Prostate gland (tissue), 2 donors: ENCODE measurements at places on chromosomes 4 and X.

DNA sequence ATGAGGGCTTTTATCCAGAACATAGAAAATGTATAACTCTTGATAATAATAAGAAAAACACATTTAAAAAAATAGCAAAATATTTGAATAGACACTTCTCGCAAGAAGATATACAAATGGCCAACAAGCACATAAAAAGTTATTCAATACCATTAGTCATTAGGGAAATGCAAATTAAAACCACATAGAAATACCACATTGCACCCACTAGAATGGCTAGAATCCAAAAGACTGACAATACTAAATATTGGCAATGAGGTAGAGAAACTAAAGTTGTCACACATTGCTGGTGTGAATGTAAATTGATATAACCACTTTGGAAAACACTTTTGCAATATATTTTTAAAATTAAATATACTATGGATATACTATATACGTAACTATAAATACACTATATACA, 754.3 kb upstream of the MAGEB2 start:
- H3K4me1 ChIP-seq = no peaks in the 10 kb centered on the region
- H3K27me3 ChIP-seq = no peaks in the 10 kb centered on the region

GRCh38 chr4:8341691-8342090, 72.1 kb downstream of the HTRA3 start:
- no peak overlapping the region for H3K27ac ChIP-seq
- no peaks in the 10 kb centered on the region for H3K4me1 ChIP-seq
- no peak overlapping the region for H3K4me3 ChIP-seq
- DNase-seq = no peak
- no peaks in the 10 kb centered on the region for H3K36me3 ChIP-seq

DNA sequence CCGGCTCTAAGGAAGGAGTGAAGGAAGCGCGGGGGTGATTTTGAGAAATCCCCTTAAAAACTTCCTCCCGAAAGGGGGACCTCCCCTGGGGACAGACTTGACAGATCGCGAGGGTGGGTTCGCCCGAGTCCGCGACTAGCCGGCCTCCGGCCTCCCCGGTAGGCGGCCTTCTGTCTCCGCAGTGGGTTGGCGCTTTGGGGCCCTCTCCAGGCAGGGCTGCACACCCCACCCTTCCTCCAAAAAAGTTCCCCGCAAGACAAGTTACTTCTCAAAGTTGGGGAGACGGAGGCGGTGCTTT, 24.8 kb downstream of the HOPX start:
- peak overlapping the region; percentile 66 for H3K27ac ChIP-seq
- peaks cover 8% of the 10 kb centered on the region for H3K4me1 ChIP-seq
- no peaks in the 10 kb centered on the region for H3K36me3 ChIP-seq
- no peaks in the 10 kb centered on the region for H3K27me3 ChIP-seq
- H3K4me3 ChIP-seq = peak overlapping the region; percentile 47

GRCh38 chrX:147978931-147979330, 2.2 kb upstream of the FMR1NB start:
- no peaks in the 10 kb centered on the region for H3K4me1 ChIP-seq
- H3K36me3 ChIP-seq = no peaks in the 10 kb centered on the region
- no peaks in the 10 kb centered on the region for H3K27me3 ChIP-seq
- no peak for DNase-seq
- H3K4me3 ChIP-seq = no peak overlapping the region
- H3K27ac ChIP-seq = no peak overlapping the region

DNA sequence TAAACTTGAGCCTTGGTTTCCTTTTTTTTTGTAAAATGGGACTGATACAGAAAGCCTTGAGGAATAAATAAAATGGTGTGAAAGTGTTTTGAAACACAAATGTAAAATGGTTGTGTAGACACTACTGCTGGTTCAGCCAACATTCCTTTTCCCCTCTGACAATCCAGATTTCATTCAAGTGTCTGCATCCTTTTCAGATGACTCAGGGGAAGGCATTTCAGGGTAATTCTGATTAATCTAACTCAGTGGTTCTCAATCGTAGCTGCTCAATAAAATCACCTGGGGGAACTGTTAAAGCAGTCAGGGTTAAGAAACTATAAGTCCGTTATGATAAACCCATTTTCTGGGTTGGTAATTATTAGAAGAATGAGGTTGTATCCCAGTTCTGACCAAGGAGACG, 4.6 kb downstream of the ARHGAP10 start:
- H3K27me3 ChIP-seq = no peaks in the 10 kb centered on the region
- no peaks in the 10 kb centered on the region for H3K4me1 ChIP-seq
- DNase-seq = no peak

- no peak overlapping the region for H3K4me3 ChIP-seq
- H3K27ac ChIP-seq = no peak overlapping the region
- no peaks in the 10 kb centered on the region for H3K36me3 ChIP-seq
- DNase-seq = no peak
- H3K27me3 ChIP-seq = no peaks in the 10 kb centered on the region
Measured at GRCh38 chr4:156939139-156939538, 32.5 kb downstream of the PDGFC start.

- no peaks in the 10 kb centered on the region for H3K4me1 ChIP-seq
- no peak overlapping the region for H3K4me3 ChIP-seq
- DNase-seq = no peak
- H3K27me3 ChIP-seq = no peaks in the 10 kb centered on the region
- no peaks in the 10 kb centered on the region for H3K36me3 ChIP-seq
Measured at GRCh38 chrX:113644426-113644825, 803.8 kb upstream of the AMOT start.

GRCh38 chr4:136113921-136114320, 1418.4 kb downstream of the PCDH18 start:
- H3K4me3 ChIP-seq = no peak overlapping the region
- H3K27me3 ChIP-seq = no peaks in the 10 kb centered on the region
- no peak overlapping the region for H3K27ac ChIP-seq
- H3K4me1 ChIP-seq = no peaks in the 10 kb centered on the region
- no peak for DNase-seq

GRCh38 chr4:145308598-145308997, 128.2 kb upstream of the OTUD4 start:
- H3K4me1 ChIP-seq = no peaks in the 10 kb centered on the region
- no peak overlapping the region for H3K4me3 ChIP-seq
- no peak overlapping the region for H3K27ac ChIP-seq
- H3K27me3 ChIP-seq = no peaks in the 10 kb centered on the region
- DNase-seq = no peak

DNA sequence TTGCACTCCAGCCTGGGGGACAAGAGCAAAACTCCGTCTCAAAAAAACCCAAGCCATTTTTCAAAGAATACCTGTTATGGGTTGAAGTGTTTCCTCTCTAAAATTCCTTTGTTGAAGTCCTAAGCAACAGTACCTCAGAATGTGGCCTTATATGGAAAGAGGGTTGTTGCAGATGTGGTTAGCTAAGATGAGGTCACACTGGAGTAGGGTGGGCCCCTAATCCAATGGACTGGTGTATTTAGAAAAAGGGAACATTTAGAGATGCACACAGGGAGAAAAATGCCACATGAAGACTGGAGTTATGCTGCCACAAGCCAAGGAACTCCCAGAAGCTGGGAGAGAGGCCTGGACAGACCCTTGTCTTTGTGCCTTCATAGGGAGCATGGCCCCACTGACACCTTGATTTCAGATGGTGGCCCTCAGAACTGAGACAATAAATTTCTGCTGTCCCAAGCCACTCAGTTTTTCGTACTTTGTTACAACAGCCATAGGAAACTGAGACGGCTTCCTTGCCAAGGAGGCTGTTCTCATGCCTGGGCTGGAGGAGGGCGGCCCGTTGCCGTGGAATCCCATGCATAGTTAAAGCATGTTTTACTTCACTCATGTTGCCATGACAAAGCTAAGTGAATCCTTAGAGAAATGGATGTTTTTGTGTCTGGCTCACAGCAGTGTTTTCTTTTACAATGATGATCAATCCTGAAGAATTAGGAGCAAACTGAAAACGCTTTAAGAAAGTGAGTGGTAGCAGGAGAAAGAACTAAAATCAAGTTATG, 16.5 kb downstream of the TRAPPC2 start:
- no peaks in the 10 kb centered on the region for H3K27me3 ChIP-seq
- H3K4me3 ChIP-seq = no peak overlapping the region
- no peaks in the 10 kb centered on the region for H3K36me3 ChIP-seq
- H3K4me1 ChIP-seq = no peaks in the 10 kb centered on the region
- no peak for DNase-seq

- H3K4me1 ChIP-seq = no peaks in the 10 kb centered on the region
- H3K4me3 ChIP-seq = no peak overlapping the region
- no peak for DNase-seq
Measured at GRCh38 chr4:56345458-56345857, 41.8 kb downstream of the AASDH start.

DNA sequence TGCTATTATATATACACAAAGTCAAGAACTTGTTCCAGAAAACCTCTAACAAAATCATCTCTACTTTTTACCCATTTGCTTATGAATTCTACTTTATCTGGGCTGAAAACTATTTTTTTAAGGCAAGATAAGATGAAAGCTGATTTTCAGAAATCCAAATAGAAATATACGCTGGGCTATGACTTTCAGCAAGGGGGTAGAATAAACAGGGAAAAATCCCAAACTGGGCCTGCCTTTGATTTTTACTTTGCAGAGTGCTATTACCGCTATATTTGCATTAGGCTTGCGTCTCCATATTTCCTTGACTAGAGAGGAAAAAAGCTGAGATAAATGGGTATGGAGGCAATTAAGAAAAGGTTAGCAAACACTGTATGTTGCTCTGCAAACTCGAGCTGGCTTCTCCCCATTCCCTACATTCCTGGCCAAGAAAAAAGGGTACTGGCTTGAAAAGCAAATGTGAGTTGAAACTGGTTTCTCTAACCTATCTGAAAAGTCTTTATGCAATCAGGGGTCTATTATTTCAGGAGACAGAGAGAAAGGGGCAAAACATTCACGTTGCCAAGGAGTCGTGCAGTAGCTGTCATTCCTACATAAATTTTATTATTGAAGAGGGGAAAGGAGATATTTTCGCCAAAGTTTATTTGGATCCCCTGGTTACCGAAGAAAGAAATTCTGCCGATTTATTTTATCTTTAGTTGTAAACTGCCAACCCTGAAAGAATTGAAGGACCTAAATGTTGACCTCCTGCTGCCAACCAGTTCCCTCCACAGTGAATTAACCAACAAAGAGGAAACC, 2.2 kb downstream of the TMEM47 start:
- H3K4me1 ChIP-seq = no peaks in the 10 kb centered on the region
- no peak for DNase-seq
- peak overlapping the region; percentile 72 for H3K27ac ChIP-seq
- H3K36me3 ChIP-seq = no peaks in the 10 kb centered on the region
- H3K4me3 ChIP-seq = peak overlapping the region; percentile 54

DNA sequence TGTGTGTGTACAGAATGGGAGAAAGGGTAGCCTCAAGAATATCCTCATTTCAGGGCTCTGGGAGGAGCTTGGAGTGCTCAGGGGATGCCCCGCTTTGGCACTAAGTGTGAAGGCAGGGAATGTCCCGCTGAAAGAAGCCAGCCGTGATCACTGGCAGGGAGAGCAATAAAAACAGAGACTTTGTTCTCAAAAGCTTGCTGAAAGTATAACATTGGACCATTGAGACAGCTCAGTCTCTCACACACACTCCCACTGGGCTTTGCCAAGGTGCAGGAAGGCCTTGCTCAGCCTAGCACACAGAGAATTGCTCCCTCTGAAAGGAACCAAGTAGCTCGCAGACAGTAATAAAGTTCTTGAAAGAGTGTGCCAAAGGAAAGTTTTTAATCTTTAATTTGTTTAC, 143.8 kb upstream of the SLITRK2 start:
- H3K4me1 ChIP-seq = no peaks in the 10 kb centered on the region
- no peak overlapping the region for H3K4me3 ChIP-seq
- H3K27me3 ChIP-seq = no peaks in the 10 kb centered on the region

DNA sequence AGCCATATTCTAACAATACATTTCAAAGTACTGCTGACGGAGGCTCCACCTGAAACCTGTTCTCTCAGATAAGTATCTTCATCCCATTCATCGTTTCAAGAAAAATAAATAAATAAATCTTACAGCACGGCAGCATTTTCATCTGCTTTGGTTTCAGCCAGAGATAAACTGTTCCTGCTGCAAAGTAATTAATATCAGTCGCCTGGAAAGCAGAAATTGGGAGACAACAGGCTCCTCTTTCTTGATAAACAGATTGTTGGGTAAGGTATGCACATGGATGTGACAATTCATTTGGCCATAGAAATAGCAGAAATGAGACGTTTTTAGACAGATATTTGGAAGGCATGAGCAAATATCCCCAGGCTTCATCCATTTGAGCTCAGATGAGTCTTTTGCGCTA, 110.4 kb downstream of the PPARGC1A start:
- H3K27me3 ChIP-seq = no peaks in the 10 kb centered on the region
- no peak overlapping the region for H3K27ac ChIP-seq
- H3K4me1 ChIP-seq = no peaks in the 10 kb centered on the region

- H3K36me3 ChIP-seq = no peaks in the 10 kb centered on the region
- no peak overlapping the region for H3K4me3 ChIP-seq
- no peaks in the 10 kb centered on the region for H3K4me1 ChIP-seq
- no peaks in the 10 kb centered on the region for H3K27me3 ChIP-seq
Measured at GRCh38 chr4:136281307-136281706, 1251.0 kb downstream of the PCDH18 start.

- no peaks in the 10 kb centered on the region for H3K27me3 ChIP-seq
- H3K4me3 ChIP-seq = no peak overlapping the region
- no peaks in the 10 kb centered on the region for H3K4me1 ChIP-seq
- H3K36me3 ChIP-seq = no peaks in the 10 kb centered on the region
- no peak overlapping the region for H3K27ac ChIP-seq
Measured at GRCh38 chr4:169404960-169405359, 134.2 kb upstream of the SH3RF1 start.

DNA sequence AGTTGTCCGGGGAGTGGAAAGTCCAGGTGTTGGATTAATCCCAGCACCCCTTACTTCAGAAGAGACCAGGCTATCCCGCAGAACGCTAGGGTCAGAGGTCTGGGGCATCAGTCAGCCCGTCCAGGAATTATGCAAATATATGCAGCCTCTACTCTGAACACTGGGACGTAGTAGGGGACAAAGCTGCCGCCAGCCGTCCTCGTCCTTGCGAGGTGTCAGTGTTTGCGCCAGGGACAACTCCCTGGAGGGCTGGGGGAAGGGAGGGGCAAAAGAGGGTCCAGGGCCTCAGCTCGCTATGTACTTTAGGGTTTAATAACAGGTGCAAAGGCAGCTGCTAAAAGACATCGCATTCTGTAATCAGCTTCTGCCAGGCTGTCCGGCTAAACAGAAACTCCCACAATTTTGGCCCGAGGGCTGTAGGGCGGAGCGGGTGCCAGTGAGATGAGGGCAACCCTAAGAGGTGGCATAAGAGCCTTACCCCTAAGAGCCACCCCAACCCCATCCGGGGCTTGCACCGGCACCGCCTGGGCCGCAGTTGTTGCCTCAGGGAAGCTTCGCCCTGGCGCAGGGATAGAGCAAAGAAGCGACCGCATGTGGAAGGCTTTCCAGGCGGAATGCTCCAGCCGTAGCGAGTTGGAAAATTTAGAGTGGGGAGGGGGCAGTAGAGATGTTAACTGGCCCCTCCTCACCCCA, 8.4 kb downstream of the HAND2 start:
- peak overlapping the region; percentile 13 for H3K4me3 ChIP-seq
- H3K4me1 ChIP-seq = peaks cover 4% of the 10 kb centered on the region
- no peak for DNase-seq
- H3K27ac ChIP-seq = no peak overlapping the region

DNA sequence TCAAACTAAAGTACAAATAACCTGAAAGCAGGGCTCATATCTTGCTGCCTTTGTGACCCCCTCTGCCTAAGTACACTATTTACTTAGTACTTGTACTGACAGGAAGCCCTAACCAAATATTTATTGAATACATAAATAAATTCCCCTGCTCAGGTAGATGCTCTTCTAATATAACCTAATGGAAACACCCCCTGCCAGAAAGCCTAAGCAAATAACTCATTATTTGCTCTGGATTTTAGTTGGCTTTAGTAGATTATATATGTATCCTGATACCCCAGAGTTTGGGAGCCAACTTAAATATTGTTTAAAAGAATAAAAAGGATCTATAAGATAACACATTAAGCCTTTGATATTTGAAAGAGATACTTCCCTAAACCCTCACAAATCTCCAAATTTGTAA, 318.2 kb downstream of the PPP1R2C start:
- no peak overlapping the region for H3K4me3 ChIP-seq
- H3K4me1 ChIP-seq = no peaks in the 10 kb centered on the region
- no peaks in the 10 kb centered on the region for H3K27me3 ChIP-seq
- H3K27ac ChIP-seq = no peak overlapping the region
- DNase-seq = no peak
